ENCODE measurements at places on chromosomes 3 and 15.
A peak's percentile ranks its signal among the peaks of the same experiment; 100 is the strongest.

GRCh38 chr3:134326760-134327593 lies 47.3 kb downstream of the AMOTL2 start:
- DNase-seq, result peak; percentile 94

- no peak for DNase-seq
Observed at GRCh38 chr15:84398763-84399701, 163.5 kb downstream of the GOLGA6L4 start.

DNA sequence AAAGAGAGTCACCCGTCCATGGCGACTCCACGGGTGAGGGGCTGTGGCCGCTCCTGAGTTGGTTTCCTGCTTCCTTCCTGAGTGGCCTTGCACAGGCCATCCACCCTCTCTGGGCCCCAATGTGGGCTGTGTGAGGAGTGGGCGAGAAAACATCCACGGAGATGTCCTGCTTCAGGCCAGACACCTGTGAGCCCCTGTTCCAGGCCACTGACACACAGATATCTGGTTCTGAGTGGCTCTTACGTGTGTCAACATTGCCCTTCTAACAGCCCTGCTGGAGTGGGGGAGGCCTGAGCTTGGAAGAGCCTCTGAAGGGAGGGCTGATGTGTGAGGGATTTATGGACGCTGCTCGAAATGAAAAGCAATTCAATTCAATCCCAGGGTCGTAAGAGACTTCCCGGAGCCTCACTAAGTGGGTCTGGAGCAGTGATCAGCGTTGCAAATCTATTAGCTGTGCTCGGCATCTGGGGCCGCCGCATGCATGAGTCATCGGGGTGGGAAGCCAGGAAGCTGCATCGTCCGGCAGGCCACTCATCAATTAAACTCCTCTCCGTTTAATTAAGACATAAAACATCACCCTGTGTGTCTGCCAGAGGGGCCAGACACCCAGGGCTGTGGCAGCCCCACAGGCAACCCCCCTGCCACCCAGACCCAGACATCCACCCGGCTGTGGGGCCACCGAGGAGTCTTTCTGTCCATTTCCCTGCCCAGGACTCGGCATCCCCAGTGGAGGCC lies 20.0 kb upstream of the PRR23E start:
- DNase-seq, result peak; percentile 77

DNA sequence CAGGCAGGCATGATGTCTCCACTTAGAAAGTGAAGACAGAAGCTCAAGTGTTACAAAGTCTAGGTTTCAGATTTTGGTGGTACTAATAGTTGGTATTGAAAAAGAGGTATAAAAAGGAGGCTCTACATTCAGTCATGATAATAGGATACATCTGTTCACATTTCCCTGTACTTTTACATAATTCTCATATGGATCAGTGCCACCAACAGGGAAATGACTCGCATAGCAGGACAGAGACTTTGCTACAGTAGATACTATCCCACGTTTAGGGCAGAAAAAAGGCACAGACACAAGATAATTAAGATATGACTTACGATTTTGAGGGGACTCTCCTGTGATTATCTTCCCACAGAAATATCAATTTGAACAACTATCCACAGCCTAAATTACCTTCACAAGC lies 1062.9 kb upstream of the EPHA6 start:
- no peak for DNase-seq

GRCh38 chr3:183807881-183808280 lies 17.5 kb downstream of the MAP6D1 start:
- DNase-seq, result no peak

DNA sequence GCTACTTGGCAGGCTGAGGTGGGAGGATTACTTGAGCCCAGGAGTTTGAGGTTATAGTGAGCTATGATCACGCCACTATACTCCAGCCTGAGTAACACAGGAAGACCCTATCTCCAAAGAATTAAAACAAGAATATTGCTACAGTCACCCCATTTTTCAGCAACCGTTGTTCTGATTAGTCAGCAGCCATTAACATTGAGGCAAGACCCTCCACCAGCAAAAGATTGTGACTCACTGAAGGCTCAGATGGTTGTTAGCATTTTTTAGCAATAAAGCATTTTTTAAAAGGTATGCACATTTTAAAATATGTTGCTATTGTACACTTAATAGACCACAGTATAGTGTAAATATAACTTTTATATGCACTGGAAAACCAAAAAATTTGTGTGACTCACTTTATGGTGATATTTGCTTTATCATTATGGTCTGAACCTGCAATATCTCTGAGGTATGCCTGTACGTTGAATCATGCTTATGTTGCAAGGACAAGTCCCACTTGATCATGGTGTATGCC lies 492.6 kb downstream of the SQOR start:
- no peak for DNase-seq

- DNase-seq, result no peak
Observed at GRCh38 chr3:114327665-114328064, 33.8 kb downstream of the TIGIT start.

DNA sequence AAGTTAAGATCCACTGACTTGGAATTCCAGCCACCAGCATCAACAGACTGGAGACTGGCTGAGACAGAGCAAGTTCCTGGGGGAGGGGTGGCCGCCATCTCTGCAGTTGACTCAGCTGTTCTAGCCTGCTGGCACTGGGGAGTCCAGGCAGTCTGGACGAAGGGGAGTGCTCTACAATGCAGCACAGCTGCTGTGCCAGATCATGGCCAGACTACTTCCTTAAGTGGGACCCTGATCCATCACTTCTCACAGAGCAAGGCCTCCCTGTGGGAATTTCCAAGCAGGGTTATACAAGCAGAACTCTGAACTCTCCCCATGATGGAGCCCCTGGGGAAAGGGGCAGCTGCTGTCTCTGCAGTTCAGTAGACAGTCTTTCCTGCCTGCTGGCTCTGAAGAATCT lies 35.2 kb downstream of the PYGO1 start:
- peak; percentile 88 for DNase-seq

- peak; percentile 70 for DNase-seq
Observed at GRCh38 chr15:98666841-98667240, 18.5 kb downstream of the IGF1R start.

GRCh38 chr3:160009525-160009924 lies 20.9 kb downstream of the IL12A start:
- DNase-seq, result no peak

GRCh38 chr3:168325684-168326083 lies 230.0 kb upstream of the GOLIM4 start:
- no peak for DNase-seq

DNA sequence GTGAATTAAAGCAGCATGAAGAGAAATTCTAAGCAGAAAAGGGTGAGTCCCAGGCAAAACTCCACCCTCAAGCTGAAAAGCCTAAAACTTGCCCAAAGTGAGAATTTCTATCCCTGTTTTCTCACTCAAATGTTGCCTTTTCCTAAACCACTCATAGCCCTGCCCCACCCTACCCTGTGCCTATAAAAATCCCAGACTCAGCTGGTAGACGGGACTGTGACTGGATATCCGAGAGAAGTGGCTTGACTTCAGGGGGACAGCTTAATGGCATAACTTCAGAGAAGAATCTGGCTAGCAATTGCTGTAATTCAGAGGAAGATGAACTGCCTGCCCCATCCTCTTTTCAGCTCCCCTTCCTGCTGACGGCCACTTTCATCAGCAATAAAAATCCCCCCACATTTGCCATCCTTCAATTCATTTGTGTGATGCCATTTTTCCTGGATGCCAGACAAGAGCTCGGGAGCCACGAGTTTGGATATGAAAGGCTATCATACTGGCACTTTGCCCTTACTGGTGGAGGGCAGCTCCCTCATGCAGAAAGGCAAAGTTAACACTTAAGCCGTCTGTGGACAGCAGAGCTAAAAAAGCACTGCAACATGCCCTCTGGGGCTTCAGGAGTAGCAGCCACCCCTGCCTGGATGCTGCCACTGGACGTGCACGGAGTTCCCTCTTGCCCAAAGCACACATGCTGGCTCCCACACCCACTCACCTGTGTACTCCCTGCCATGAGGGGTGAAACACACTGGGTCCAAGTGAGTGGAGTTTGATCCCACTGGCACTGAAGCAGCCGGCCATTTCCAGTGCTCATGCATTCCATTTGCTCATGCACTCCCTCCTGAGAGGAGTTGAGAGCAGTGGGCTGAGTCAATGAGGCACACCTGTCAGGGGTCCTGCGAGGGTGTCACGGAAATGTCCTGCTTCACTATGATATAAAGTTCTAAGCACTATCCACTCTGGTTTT lies 670.6 kb downstream of the PLOD2 start:
- no peak for DNase-seq

- DNase-seq, result no peak
Observed at GRCh38 chr3:72238010-72238691, 453.2 kb upstream of the PROK2 start.

DNA sequence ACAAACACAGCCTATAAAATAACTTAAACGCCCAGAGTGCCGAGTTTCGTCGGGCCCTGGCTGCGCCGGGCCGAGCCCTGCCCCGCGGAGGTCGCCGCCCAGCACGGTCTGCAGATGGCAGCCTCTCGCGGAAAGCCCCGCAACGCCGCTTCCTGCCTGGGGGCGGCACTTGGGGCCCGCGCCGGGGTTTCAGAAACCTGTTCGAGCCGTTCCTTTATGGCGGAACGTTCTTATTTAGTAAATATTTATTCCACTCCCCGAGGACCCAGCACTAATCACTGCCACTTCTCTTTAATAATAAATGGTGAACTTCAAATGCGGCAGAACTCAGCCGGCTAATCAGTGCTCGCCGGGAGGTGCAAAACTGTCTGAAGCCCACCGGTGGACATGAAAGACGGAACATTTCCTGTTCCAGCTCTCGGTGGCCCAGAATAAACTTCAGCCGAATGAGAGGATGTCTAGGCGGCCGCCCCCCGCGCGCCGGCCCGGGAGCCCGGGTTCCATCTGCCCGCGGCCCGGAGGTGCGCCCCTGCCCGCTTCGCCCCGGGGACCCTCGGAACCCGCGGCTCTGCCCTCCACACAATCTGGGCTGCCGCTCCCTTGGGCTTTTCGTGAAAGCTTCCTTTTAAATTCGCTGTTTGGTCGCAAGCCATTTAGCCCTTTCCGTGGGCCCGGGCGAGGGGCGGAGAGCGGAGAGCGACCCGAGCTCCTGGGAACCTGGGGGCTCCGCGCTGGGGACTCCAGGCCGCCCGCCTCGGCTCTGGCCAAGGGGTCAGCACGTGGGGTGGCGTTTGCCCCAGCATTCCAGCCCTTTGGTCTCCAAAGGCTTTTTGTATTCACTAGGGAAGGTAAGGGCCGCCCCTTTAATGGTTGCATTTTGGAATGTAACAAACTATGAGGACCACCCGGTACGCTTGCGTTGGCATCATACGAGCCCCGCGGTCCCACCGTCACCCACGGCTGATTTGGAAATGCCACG lies 110.8 kb upstream of the ATP11B start:
- DNase-seq, result peak; percentile 57

- no peak for DNase-seq
Observed at GRCh38 chr3:55069950-55070349, 142.1 kb upstream of the LRTM1 start.

GRCh38 chr3:164779816-164780215 lies 298.5 kb downstream of the SI start:
- peak; percentile 34 for DNase-seq

- DNase-seq, result peak; percentile 44
Observed at GRCh38 chr3:33061782-33062181, 35.2 kb downstream of the GLB1 start.

DNA sequence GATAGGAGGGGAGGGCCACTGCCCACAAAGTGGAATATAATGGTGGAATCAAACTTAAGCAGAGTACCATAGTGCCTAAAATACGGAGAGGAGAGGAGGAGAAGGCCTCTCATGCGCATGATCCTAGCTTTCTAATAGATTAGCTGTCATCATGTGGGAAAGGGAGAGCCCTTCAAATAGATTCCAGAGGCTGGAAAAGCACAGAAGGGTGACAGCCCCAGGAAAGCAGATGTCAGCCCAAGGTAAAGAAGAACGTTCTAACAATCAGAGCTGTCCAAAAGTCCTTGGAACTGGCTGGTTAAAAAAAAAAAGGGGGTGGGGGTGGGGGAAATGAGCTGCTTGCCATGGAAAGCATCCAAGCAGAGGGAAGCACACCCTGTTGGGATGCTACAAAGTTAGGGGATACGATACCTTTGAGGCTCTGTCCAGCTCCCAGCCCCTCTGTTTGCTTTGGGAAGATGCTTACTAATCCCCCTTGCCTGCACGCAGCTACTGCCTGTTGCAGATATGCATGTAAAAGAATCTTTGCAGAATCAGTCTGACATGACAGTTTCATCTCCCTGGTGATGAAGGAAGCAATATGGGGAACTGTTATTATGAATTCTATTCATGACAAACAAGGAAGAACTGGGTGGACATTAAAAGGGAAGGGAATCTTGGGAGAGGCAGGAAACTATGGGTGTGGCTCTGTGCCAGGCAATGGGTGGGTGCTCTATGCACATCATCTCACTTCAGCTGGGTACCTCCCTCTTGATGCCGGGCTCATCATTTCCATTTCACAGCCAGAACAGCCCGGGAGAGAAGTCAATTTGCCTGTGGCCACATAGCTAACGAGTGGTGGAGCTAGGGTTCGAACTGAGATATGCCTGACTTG lies 10.1 kb upstream of the LMCD1 start:
- no peak for DNase-seq

- DNase-seq, result no peak
Observed at GRCh38 chr15:35886765-35887164, 340.8 kb upstream of the DPH6 start.

DNA sequence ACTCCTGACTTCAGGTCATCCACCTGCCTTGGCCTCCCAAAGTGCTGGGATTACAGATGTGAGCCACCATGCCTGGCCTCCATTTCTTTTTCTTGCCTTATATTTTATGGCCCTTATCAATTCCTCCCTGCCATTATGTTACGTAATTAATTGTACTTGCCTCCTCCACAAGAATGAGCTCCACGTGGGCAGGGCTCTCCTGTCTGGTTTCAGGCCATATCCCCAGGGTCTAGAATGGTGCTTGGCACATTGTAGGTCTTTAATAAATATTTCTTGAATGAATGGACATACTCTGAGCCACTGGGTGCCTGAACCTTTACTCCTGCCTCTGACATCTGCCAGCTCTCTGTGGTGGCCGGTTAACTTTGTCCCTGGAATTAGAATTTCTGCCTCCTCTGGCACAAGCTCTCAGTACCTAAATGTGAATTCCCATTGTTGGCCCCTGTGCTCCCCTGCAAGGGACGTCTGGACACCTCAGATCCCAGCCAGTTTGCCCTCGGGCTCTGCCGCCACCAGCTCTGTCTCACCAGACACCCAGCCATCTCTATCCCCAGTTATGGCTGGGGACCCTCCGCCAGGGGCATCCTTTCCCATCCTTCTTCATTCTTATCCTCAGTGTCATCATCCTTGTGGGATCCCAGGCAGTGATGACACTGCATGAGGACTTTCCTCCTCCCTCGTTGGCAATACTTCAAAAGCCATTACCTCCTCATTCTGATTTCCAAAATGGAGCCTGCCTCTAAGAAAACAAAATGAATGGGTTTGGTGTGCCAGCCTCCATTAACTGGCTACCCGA lies 165.6 kb upstream of the SMAD3 start:
- DNase-seq, result no peak

GRCh38 chr15:70507772-70508371 lies 255.5 kb downstream of the UACA start:
- peak; percentile 90 for DNase-seq

- DNase-seq, result peak; percentile 17
Observed at GRCh38 chr3:103393395-103394186, 958.8 kb downstream of the ZPLD1 start.

DNA sequence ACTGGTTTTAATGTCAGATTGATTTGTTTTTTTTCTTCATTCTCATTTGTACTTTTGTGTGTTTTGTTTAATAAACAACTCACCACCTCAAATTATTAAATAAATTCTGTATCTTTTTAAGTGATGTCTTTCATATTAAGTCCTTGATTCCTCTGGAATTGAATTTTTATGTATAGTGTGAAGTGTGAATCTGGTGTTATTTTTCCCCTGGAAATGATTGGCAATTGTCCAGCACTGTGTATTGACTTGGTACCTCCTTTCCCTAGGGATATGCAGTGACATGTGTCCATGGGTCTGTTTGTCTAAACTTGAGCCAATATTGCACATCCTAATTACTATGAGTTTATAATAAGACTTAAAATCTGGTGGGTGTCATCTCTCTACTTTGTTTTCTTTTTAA lies 2.1 kb downstream of the RNU5B-1 start:
- DNase-seq, result peak; percentile 13

Data from mesenchymal stem cell (in vitro differentiated cells and primary cell).